RPMI8226 (cell line): ENCODE measurements at places on chromosomes 1 and 21.

DNA sequence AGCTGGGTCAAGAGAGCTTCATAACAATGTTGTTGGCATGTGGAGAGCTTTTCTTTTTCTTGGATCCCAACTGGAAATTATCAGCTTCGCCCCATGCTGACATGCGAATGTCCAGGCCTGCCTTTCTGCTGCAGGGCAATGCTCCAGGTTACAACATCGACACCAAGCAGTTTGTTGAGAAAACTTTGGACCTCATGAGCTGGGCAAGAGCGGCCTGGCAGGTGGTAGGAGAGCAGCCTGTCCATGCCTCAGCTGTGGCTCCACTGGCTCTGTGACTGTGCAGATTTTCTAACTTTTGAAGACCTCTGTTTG lies 41.4 kb downstream of the MTARC1 start:
- no peak for DNase-seq

DNA sequence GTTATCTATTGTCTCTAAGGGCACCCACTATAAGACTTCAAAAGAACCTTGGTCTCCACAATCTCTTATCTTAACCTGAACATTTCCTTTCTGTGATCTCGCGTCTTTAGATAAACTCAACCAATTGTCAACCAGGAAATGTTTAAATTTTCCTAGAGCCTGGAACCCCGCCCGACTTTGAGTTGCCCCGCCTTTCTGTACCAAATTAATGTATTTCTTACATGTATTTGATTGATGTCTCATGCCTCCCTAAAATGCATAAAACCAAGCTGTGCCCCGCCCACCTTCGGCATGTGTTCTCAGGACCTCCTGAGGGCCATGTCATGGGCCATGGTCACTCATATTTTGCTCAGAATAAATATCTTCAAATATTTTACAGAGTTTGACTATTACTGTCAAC lies 5.9 kb upstream of the CXADR start:
- no peak for DNase-seq

DNA sequence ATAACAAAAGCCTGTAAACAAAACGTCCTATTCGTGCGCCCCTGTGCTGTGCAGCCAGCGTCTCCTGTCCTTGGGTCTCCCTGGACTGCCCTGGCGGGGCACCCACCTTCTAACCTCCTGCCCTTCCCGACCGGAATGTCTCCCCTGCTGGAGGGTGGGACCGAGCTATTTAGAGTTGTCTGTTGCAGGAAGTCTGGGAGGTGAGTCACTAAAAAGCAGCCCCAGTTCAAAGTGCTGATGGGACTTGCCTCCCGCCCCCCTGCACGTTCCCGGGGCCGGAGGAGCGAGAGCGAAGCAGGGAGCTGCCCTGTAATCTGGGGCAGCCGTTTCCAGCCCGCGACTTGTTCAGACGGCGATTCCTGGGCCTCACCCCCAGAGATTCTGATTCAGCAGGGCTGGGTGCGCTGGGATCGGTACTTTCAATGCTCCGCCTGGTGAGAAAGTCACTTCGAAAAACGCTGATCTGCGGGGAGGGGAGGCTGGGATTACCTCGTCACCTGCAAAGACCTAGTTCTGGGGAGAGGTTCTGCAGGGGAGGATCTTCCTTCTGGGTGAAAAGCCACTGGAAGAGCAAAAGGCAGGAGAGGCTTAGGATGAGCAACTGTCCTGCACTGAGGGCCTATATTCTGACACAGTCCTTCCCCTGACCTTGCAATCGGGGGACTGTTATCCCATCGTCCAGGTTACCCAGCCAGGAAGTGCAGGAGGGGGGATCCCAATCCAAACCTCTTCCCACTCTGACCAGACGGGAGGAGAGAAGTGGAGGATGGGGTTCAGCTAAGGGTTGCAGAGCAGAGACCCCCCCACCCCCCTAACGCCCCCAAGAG lies 1.2 kb upstream of the DHRS3 start:
- peak; percentile 76 for DNase-seq

DNA sequence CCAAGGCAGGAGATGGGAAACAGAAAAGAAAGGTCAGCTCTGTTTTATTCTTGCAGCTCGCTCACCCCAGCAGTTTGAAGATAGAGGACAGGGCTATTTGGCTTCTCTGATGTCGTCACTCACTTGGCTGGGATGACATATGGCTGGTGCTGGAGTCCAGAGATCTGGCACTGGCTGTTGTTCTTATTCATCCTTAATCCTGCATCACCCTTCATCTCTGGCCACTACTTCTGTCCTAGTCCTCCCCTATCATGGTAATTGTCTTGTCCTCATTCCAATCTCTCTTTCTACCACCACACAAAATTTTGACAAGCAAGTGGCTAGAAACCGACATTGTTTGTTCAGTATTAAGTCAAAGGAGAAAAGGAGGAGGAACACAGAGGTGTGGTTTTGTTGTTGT lies 103.8 kb upstream of the PDE4B start:
- DNase-seq, result no peak

DNA sequence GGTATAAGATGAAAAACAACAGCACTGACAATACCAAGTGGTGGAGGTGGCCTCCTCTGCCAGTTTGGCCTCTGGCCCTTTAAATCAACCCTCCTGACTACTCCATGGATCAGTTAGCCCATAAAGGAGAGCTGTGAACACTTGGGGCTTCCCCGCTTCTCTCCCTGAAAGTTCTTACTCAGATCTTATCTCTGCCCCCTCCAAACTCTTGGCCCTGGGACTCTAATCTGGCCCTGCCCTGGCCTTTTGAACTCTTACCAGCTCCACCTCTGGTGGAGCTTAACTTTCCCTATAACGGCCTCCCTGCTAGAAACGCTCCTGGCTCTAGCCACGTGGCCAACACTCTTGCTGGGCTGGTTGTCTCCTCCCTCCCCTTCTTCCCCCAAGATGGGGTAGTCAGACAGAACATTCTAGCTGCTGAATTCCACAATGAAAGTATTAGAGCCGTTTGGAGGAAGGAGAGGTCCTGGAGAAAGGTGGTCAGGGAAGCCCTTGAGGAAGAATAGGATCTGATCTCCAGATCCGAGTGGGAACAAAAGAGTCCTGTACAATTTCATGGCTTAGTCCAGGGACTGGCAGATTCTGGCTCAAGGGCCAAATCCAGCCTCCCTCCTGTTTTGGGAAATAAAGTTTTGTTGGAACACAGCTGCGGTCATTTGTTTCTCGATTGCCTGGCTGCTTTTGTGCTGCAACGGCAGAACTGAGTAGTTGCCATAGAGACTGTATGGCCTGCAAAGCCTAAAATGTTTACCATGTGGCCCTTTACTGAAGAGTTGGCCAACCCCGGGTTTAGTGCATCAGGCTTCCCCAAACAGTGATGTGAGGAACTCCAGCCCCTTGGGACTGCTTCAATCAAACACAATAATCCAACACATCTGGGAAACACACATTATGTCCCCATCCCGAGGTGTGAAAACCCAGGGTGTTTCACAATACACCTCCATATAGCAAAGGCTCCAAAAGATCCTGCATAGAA lies 9.5 kb upstream of the PIGR start:
- peak; percentile 31 for DNase-seq

DNA sequence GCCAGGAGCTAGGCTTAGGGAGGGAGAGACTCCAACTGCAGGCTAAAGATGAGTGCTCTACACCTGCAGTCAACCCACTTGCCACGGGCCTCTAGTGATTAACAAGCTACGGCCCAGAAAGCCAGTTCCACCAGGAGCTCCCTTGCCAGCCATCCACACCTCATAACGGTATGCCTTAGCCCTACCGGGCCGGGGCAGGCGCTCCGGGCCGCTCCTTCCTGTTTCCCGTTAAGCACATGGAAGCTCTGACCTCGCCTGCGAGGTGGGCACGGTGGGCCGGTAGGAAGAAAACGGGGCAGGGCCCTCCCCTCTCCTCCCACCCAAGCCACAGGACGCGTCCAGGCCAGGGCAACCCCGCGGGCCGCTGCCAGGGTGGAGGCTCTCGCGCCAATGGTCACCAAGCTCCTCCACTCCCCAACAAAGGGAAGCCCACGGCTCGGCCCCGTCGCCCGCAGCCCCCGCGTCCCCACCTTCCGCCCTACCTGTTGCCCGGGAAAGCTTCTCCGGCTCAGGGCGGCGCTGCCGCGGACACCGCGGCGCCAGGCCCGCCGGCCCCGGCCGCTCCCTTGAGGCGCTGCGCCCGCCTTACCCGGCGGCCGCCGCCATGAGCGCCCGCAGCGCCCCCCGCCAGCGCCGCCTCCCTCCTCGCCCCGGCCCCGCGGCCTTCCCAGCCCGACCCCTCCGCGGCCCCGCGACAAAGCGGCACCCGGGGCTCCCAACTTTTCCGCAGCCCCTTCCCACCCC lies 627 bp downstream of the CERS2 start:
- DNase-seq, result peak; percentile 59

DNA sequence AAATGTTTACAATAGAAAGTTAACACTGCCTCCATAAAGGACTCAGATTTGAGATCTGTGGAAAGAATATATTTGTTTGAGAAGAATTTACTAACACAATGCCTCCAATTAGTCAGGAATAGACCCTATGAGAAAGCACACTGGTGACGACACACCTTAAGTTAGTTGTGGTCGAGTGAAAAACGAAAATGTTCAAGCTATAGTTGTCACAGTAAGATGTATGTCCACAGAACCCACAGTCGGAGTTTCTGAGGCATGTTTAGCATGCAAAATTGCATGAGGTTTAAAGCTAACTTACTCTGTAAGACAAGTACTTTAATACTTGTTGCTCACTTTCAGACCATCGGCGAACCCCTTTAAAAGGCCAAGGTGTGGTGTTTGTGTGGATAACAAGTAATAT lies 69.9 kb upstream of the SIPA1L2 start:
- DNase-seq, result no peak

DNA sequence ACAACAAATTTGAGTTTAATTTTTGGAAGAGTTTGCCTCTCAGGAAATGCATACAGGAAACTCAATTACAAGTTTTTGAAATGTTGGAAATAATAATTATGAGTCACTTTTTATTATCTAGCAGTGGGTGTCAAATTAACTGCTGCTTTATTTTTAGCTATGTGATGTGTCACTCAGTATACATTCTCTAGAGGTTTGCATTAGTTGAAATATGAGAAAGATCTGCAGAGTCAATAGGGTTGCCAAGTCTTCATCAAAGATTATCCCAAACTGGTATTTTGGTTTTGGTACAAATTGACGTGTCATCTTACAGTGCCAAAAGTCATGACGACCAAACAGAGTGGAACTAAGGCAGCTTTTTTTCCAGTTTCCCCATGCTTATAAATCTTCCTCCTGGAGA lies 54.3 kb upstream of the DIPK1A start:
- no peak for DNase-seq

DNA sequence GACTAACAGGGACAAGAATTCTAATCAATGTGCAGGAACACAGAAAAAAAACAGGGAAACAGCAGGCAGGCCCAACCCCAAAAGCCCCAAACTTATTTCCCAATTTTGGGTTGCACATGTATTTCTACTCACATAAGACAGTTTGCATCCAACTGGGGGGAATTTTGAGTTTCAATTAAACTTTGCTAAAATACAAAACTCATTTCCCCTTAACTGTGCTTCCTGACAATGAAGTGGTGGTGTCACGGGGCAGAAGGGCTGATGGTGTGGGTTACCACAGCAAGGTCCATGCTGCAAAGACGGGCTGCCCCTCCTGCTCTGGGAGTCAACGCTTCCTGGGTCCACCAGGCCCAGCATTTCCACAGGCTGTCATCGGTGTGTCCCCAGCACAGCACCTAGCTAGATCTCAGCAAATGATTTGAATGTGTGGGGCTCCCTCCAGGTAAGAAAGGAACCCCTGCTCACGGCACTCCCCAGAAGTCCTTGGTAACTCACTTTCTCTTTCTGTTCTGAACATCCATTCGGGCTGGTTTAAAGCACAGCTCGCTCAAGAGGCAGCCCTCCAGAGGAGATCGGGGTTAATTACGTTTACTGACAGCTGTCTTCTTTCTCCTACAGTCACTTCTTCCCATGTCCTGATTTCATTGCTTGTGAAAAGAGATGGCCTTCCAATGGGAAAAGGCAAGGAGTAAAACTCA lies 27.4 kb downstream of the HIVEP3 start:
- peak; percentile 69 for DNase-seq

DNA sequence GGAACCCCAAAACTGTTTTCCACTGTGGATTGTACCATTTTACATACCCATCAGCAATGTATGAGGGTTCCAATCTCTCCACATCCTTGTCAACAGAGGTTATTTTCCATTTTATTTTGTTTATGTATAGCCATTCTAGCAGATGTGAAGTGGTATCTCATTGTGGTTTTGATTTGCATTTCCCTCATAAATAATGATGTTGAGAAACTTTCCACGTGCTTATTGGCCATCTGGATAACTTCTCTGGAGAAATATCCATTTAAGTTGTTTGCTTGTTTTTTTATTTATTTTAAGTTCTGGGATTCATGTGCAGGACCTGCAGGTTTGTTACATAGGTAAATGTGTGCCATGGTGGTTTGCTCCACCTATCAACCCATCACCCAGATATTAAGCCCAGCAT lies 280.2 kb upstream of the USP25 start:
- DNase-seq, result no peak

- DNase-seq, result peak; percentile 52
These were observed 39.6 kb downstream of the UCHL5 start for GRCh38 chr1:193019442-193020026.
